NCI-H1105 treated with DMSO at 0.1 percent for 48 hours (cell line): ENCODE measurements at places on chromosomes 5 and 9.
A peak's percentile ranks its signal among the peaks of the same experiment; 100 is the strongest.

DNA sequence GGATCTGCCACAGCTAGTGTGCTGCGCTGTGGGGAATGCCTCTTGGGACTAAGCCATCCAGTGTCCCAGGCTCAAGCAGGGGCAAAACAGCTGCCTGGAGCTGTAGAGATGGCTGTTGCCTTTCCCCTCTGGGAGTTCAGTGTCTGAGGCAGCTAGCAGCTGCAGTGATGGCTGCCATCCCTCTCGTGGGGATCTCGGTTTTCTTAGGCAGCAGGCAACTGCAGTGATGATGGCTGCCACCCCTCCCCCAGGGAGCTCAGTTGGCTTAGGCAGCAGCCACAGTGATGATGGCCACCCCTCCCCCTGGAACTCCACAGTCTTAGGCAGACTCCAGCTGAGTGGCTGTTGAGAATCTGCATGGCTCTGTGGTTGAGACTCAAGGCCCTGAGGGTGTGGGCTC, 1389.2 kb upstream of the NUDT12 start:
- DNase-seq, result no peak

DNA sequence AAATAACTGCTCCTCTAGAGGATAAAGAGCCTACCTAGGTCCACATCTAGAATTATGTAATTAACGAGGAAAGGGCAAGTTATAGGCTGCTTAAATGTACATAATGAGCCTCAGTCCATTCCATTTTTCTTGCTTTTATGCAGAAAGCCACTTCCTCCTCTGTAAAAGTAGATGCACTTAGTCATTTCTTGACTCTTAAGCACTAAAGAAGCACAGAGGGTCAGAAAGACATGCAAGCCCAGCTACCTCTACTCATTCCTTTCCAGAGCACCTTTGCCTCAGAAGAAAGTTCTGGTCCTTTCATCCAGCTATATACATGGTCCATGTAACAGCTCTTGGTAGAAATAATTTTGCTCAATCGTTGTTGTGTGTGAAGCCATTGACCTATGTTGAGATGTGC, 308.0 kb upstream of the NREP start:
- DNase-seq, result no peak

DNA sequence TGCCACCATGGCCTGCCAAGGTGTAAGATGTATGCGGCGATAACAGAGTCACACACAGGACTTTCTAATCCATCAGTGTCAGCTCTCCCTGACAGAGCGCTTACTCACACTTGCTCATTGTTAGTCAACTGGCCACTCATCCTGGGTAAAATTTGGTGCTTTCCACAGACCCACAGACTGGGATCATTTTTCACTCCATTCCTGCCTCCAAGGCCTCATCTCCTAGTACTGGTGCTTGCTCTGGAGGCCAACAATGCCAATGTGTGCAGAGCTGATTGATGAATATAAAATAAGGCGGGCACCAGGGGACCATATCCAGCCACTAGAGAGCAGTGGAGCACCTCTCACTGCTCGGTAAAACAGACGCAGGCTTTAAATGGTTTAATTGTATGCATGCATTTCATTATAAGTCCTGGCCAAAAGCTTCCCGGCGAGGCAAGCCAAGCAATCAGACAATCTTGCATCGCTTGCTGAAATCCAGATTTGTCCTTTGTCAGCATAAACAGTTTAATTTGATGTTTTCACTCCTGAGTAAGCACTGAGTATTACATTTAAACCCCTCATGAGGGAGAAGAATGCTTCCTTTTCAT, 22.3 kb downstream of the PSMB7 start:
- peak; percentile 67 for DNase-seq

- DNase-seq, result no peak
These were observed 64.3 kb upstream of the SLC25A51 start for GRCh38 chr9:37968228-37968701.

- no peak for DNase-seq
These were observed 30.6 kb downstream of the CLINT1 start for GRCh38 chr5:157828105-157828943.

DNA sequence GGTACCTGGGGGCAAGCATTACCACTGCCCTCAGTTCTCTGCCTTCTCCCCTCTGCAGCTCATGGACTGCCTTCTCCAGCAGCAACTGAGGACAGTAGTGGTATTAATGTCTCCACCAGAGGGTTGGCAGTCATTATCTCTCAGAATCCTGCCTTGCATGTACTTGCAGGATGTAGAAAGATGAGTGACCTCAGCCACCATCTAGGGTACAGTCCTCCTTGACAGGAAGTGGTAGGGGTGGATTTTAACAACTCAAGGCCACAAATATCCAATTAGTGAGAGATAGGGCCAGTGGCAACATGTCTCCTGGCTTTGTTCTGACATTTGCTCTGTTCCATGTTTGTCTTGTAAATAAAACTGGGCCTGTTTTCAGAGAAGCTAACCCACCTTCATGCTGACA, 47.2 kb downstream of the F2R start:
- no peak for DNase-seq

GRCh38 chr5:142399891-142400290, 75.1 kb upstream of the SPRY4 start:
- no peak for DNase-seq

DNA sequence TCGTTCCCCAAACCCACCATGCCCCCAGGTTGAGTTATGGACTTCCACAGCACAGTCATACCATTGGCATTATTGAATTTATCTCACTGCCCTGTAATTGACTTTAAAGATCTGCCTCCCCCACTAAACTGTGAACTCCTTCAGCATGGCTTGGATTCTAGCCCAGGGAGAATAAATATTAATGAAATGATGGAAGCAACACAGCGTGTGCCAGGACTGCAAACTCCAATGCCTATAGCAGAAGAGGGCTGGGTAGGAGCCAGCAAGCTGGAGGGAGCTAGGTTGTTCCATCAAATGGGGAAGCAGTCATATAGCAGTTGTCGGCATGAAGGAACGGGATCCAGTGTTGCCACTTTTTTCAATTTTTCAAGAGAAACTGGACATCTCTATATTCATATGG, 69.0 kb upstream of the MSX2 start:
- peak; percentile 69 for DNase-seq

DNA sequence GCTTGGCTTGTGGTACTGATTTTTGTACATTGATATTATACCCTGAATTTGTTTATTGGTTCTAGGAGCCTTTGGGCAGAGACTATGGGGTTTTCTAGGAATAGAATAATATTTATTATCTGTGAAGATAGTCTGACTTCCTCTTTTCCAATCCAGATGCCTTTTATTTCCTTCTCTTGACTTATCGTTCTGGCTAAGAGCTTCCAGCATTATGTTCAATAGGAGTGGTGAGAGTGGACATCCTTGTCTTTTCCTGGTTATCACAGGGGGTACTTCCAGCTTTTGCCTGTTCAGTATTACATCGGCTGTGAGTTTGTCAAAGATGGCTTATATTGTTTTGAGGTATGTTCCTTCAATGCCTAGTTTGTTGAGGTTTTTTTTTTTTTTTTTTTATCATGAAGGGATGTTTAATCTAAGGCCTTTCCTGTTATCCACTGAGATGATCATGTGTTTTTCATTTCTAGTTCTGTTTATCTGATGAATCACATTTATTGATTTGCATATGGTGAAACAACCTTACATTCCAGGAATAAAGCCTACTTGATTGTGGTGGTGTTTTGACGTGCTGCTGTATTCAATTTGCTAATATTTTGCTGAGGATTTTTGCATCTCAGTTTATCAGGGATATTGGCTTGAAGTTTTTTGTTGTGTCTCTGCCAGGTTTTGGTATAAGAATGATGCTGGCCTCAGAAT, 77.5 kb downstream of the CERT1 start:
- DNase-seq, result no peak

DNA sequence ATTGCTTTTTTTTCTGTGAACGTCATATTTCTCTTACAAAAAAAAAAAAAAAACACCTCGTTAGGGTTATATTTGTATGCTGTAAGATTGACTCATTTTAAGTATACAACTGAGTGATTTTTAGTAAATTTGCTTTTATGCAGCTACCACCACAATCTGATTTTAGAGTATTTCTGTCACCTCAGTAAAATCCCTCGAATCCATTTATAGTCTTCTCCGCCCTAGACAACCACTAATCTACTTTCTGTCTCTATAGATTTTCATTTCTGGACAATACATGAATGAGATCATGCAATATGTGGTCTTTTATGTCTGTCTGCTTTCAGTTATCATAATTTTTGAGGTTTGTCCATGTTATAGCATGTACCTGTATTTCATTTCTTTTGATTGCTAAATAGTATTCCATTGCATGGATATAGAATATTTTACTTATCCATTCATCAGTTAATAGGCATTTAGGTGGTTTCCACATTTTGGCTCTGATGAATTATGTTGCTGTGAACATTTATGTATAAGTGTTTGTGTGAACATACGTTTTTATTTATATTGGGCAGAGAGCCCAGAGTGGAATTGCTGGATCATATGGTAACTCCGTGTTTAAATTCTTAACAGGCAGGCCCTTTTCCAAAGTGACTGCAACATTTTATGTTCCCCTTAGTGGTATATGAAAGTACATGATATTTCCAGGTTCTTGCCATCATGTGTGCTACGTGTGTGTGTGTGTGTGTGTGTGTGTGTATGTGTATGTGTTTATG, 171.4 kb downstream of the SGCD start:
- no peak for DNase-seq

DNA sequence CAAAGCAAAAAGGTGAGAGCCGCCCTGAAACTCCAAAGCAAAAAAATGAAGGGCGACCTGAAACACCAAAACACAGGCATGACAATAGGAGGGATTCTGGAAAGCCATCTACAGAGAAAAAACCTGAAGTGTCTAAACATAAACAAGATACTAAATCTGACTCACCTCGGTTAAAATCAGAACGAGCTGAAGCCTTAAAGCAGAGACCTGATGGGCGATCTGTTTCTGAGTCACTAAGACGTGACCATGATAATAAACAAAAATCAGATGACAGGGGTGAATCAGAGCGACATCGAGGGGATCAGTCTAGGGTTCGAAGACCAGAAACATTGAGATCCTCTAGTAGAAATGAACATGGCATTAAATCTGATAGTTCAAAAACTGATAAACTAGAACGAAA, 108.8 kb downstream of the NIPBL start:
- no peak for DNase-seq

GRCh38 chr5:171322527-171322926, 13.5 kb downstream of the TLX3 start:
- DNase-seq, result no peak

DNA sequence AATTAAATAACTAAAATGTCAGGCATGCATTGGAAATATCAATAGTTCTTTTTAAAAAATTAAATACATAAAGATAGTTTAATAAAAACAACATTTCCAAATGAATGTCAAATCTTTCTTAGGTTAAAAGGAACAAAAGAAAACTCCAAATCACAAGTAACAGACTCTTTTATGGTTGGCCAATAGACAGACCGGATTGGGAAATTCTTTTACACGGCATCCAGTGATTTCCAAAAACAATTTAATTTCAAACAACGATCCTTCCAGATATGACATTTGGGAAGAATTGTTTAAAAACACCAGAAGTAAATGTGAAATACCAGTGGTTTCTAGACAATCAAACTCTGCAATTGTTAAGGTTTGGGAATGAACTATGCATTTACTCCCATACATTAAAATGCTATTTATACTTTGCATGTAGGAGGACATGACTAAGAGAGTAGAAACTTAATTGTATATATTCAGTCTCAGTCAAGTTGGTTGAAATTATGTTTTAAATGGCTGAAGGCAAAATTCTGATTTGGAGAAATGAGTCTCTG, 32.8 kb downstream of the ZNF474 start:
- DNase-seq, result no peak

DNA sequence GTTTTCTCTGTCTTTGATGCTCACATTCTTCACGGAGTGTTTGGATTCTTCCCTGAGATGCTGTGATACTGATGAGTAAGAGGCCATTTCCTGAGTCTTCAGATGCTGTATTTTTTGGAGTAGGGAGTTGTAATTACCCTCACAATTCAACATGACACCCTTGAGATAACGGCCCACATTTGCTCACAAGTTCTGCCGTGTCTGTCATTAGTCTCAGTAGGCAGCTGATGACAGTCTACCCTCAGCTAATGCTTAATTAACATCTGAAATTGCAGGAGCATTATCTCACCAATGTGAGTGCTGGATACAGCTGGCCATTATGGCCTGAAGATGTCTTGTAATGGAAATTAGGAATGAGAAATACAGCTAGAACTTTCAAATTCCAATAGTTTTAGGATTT, 307.1 kb upstream of the ADCY2 start:
- DNase-seq, result peak; percentile 13

- DNase-seq, result peak; percentile 14
These were observed 1.4 kb downstream of the CHD1 start for GRCh38 chr5:98927242-98927988.

GRCh38 chr5:10626473-10627013, 62.7 kb downstream of the ANKRD33B start:
- DNase-seq, result no peak

GRCh38 chr5:139687656-139688055, 39.5 kb downstream of the CXXC5 start:
- no peak for DNase-seq

DNA sequence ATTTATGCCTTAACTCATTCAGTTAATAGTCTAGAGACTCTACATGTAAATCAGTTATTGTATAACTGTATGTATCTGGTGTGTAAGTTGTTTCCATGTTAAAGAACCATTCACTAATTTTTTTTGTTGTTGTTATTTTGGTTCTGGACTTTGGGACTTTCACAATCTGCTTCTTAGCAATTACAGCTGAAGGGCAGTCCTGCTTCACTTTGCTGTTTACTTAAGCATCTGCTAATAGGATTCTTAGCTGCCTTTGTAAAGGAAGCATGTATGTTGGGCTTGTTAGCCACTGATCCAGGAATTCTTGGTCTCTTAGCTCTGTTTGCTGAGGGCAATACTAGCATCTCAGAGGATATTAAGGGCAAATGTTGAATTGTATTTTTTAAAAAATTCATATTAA, 97.0 kb downstream of the FOCAD start:
- DNase-seq, result no peak

DNA sequence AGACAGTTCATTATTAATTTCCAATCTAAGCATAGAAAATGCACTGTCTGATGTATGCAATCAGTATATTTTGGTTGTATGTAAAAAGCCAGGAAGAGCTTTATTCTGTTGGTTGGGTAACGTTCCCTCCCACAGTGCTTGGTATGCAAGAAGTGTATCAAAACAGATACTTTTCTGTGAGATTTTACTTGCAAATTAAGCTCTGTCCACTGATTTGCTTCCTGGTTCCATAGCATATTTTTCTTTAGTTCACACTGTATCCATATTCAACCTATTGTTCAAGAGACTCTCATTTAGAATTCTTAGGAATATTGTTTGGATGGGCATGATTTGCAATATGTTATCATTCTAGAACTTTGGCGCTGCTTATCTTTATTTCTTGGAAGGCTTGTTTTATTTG, 47.4 kb downstream of the RNF180 start:
- no peak for DNase-seq

GRCh38 chr5:169880012-169880663, 100.2 kb downstream of the INSYN2B start:
- DNase-seq, result no peak

GRCh38 chr5:14216902-14217301, 73.8 kb downstream of the TRIO start:
- DNase-seq, result no peak

DNA sequence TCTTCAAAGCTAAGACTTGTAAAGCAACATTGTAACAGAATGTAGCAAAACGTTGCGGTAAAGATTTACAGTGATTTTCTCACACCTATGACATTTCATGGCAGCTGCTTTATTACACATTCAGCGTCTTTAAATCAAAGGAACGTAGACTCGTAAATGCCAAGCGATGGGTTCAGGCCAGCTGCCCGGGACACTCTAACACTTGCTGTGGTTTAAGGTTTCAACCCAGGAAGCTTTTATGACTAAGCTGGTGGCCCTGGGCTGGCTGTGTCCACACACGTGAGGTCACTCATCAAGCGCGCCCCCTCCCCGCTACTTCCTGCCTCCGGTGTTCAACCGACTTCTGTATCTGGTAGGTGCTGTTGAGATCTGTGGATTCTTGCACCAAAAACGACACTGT, 2.5 kb downstream of the SLC6A18 start:
- no peak for DNase-seq
